SHP77 (cell line): ENCODE measurements at places on chromosomes 3 and 15.
A peak's percentile ranks its signal among the peaks of the same experiment; 100 is the strongest.

- DNase-seq, result no peak
These were observed 139.2 kb downstream of the THSD4 start for GRCh38 chr15:71254491-71254890.

DNA sequence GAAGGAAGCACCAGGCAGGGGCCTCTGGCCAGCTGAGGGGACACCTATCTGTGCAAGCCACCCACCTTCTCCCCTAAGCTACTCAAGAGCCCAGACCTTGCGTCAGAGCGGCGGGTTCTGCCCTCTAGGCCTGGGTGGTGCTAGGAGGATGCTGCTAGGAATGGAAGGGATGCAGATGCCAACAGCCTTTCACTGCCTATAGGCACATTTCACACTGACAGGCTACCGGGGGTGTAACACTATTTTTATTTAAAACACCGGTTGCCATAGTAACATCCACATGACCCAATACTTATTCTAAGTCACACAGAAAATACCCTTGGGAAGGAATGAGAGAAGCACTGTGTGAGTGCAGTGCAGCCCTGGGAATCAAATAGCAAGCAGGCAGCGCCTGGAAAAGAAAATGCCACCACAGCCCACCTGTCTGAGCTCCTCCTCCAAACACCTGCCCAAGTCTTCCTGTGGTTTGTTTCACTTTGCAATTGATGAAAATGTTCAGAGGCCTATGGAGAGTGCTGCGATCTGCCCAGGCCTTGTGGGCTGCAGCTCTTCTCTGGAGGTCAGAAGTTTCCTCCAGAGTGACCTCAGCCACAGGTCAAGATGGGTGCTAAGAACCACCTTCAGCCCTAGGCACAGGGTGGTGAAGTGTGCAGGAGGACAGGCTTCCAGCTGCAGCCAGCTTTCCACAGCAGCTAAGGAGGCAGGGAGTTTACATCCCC, 113.5 kb upstream of the TOPAZ1 start:
- DNase-seq, result no peak

- no peak for DNase-seq
These were observed 585.6 kb downstream of the TBL1XR1 start for GRCh38 chr3:176611703-176612102.

DNA sequence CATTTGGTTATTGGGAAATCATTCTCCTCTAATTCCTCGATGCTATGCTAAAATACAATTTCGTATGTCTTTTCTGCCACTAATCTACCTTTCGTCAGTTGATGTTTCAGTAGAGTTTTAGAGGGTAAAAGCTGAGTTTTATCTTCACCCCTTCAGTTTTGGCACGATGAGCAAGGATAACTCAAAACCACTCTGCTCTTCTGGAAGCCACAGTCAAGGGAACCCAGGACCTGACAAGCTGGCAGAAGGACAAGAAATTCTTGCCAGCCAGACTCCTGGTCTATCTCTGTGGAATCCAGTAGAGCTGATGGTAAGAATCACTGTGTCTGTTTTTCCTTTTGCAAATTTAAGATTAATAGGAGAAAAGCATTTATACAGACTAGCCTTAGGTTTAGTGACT, 414.4 kb upstream of the LRRC3B start:
- no peak for DNase-seq

DNA sequence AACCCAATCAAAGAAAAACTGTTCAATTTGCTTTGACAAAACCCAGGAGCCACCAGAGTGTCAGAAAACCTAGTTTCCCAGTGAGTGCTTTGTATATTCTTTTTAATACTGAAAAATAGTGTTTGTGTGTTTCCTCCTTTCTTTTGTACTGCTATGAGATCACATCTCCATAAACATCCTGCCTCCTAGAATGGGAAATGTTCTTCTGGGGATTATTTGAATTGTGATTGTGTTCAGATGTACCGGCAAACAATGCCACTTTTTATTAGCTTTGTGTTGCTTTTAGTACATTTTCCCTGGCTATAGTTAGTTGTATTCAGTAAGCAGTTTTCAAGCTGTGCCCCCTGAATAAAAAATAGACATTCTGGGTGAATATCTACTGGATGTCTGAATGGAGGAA, 148.0 kb upstream of the NR2E3 start:
- no peak for DNase-seq

GRCh38 chr15:90813796-90814190, 54.6 kb upstream of the FURIN start:
- DNase-seq, result no peak

GRCh38 chr3:97712919-97713318, 51.6 kb upstream of the ARL6 start:
- peak; percentile 11 for DNase-seq

DNA sequence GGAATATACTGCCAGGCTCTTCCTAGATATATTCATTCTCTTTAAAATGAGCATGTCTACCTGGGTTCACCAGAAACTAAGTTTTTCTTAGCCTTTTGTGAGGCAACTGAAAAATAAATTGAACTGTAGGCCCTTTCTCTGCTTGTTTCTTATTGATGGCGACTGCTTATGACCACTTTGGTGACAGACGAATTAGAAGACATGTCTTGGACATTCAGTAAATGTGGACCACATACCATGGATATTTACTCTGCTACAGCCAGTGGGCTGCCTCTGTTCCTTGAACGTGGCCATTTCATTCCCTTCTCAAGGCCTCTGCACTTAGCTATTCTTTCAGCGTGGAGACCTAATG, 603 bp upstream of the SELENOK start:
- DNase-seq, result no peak

- DNase-seq, result no peak
These were observed 89.5 kb downstream of the MYH15 start for GRCh38 chr3:108420926-108421325.

DNA sequence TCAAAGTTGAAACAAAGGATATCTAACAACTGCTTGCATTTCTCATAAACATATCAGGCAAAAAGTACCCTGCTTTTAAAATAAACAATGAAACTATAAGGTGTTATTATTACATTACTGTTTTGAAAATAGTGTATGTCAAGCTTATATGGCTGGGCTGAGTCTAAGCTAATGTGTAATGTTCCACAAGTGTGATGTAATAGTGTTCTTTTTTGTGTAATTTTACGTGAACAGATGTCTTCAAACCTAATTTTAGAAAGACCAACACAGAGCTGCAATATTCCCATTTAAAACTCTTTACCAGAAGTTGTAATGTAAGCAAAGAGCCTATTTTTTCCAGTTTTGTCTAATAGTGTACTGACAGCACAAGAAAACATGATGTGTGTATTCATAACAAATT, 34.0 kb downstream of the MINDY2 start:
- no peak for DNase-seq

- no peak for DNase-seq
These were observed 57.1 kb upstream of the FILIP1L start for GRCh38 chr3:100171211-100171914.

- DNase-seq, result no peak
These were observed 39.2 kb upstream of the STRIT1 start for GRCh38 chr3:155332716-155333115.

GRCh38 chr15:23686466-23687142, 501 bp downstream of the NDN start:
- no peak for DNase-seq

DNA sequence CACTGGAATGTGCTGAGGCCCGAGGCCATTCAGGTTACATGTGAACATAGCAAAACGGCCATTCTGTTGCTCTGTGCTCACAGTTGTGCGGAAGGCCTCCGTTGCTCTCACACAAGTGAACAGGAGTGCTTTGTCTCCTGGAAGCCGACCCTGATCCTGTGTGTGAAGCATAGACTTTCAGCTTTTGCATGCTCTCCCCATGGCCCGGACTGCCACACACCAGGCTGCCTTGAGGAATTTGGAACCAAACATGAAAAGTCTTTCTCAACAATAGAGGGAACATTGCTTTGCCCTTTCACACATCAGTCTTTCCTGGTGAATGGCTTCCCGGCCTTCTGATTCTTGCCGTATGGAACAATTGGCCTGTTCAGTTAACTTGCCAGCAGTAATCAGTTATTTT, 154.8 kb upstream of the LRIG1 start:
- DNase-seq, result no peak

DNA sequence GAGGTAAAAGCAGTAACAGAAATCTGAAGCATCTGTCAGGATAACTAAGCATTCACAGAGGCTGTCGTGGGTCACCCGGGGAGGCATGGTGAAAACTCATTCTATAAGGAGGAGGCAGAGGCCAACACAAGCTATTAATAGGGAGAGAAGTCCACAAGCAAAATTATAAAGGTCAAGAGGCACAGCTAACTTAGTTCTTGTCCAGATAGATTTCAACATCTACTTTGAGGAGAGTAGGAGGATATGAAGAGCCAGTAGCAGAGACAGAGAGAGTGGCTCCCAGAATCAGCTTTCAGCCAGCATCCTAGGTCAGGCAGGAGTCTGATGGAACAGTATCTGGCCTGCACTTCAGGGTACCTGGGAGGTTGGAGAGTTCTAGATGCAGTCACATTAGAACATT, 95.3 kb downstream of the STAC start:
- no peak for DNase-seq

GRCh38 chr3:28077572-28077971, 163.8 kb upstream of the CMC1 start:
- no peak for DNase-seq

DNA sequence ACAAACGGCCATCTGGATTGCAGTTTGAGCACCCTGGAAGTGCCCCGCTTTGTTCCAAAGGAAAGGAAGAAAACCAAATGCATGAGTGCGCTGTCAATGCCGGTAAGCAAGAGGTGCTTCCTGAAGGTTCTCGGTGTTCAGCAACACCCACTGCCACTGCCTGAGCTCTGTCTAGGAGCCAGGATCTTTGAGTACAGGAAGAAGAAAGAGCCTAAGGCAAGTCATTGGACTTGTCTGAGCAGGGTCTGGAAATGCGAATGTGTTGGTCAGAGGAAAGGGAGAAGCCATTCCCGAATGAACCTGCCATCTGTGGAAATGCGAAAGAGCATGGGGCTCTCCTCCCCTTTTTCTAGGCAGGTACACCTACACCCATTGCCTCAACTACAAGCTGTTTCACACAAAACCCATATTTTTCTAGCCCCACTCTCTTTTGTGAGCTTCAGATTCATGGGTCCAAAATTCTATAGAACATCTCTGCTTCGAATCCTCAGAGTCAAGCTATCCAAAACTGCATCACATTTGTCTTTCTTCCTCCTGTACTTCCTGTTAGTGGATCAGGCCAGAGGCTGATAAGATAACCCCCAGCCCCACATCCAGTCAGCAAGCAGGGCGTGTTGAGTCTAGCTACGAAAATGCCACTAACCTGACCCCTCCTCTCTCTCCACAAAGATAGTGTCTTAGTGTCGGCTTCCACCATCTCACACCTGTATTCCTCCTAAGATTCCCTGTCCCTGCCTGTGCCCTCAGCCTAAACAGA, 55.6 kb upstream of the C15orf61 start:
- no peak for DNase-seq

- DNase-seq, result no peak
These were observed 2.5 kb downstream of the EPHB3 start for GRCh38 chr3:184563941-184564684.

GRCh38 chr3:192482391-192482790, 244.9 kb downstream of the FGF12 start:
- DNase-seq, result no peak

GRCh38 chr3:13023235-13023970, 49.8 kb downstream of the IQSEC1 start:
- peak; percentile 73 for DNase-seq

- no peak for DNase-seq
These were observed 589 bp upstream of the SENP5 start for GRCh38 chr3:196867155-196867506.

DNA sequence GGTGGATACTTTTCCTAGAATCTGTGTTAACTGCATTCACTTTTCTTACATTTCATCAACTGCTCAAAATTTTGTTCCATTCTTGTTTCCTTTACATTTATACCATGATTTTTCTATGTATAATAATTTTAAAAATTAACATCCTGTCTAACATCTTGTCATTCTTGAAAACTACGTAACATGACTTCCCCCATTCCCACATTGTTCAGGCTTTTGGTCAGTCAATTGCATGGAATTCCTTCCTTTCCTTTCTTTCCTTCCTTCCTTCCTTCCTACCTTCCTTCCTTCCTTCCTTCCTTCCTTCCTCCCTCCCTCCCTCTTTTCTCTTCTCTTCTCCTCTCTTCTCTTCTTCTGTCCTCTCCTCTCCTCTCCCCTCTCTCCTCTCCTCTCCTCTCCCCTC, 220.7 kb upstream of the TP63 start:
- no peak for DNase-seq

DNA sequence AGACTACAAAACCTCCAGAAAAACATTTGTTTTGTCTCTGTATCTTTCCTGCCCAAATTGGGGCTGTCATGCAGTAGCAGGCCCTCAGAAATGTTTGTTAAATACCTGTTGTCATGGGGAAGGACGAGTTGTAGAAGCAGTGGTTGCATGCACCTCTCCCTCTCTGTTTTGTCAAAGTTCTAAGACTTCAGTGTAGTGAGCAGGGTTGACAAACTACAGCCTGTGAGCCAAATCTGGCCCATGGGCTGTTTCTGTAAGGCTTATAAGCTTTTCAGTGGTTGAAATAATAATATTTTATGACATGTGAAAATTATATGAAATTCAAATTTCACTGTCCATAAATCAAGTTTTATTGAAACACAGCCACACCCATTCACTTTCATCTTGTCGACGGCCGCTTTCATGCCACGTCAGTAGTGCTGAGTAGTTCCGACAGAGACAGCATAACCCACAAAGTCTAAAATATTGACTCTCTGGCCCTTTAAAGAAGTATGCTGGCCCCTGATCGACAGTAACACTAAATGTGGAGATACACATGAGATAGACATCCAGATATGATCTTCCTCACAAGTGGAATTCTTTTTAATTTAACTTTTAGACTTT, 102.9 kb downstream of the PDZRN3 start:
- no peak for DNase-seq

DNA sequence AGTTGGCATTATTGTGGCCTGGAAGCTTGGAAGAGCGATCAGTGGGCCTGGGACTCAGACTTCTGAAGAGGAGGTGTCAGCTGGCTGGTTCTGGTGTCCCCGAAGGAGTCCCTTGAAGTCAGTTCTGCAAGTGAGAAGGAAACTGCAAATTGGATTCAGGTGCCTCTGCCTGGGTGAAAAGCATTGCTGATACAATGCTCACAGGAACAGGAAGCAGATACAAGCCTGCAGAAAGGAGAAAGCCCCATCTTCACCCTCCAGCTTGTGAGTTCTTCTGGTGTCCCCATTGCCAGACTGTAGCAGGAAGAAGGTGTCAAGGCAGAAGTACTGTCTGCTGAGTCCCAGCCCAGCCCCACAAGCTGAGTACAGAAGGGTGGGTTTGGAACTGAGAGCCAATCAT, 271.3 kb downstream of the PLOD2 start:
- no peak for DNase-seq

DNA sequence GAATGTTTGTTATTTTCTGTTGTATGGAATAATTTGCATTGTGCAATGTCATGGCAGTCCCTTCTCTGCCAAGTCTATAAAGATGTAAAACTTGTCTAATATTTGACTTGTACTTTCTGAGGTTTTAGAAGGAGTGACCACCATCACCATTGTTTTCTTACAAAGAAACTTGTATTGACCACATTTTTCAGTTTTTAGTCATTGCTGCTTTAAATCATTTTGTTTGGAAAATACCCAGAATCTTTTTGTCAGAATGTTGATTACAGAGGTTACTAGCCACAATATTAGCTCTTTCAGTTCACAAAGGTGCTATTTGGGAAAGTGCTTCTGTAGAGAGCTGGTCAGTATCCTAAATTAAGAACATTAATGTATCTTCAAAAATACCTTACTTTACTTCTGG, 532.4 kb upstream of the GBE1 start:
- DNase-seq, result no peak

GRCh38 chr3:122773944-122774509, 19.6 kb downstream of the HSPBAP1 start:
- no peak for DNase-seq
